ENCODE measurements at places on chromosomes 1 and 21. TPM values are rescaled to one million over a fixed set of nuclear protein-coding genes. Genes with fewer than 3 reads are reported as not detected.

GRCh38 chr1:24751833-24752232 lies 6.6 kb downstream of the CLIC4 start:
- DNase-seq = no peak

GRCh38 chr1:77797991-77798390 lies 18.5 kb downstream of the MIGA1 start:
- no peak for DNase-seq

The ERG gene
- 19.3 TPM for total RNA-seq

DNA sequence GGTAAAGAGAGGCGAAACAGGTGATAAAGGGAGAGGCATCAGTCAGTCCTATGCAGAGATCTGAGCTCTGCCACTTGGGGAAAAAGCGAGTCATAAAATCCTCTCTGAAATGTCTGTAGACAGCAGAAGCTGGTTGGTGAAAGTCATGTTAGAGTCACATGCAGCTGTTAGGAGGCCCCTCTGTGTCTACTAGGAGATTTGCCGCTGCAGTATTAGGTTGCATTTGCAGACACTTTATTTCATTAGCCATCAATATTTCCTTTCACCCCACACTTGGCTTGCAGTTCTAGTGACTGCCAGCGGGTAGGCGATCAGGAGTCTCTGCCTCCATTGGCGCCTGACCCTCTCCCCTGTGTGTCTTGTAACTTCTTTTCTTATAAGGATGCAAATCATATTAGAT lies 16.2 kb downstream of the ATP1A4 start:
- DNase-seq = no peak

GRCh38 chr1:45442272-45442671 lies 48.7 kb downstream of the TESK2 start:
- DNase-seq = no peak

The CLEC20A gene
- not detected for total RNA-seq

- no peak for DNase-seq
Measured at GRCh38 chr1:13935336-13935735, 235.3 kb downstream of the PRDM2 start.

DNA sequence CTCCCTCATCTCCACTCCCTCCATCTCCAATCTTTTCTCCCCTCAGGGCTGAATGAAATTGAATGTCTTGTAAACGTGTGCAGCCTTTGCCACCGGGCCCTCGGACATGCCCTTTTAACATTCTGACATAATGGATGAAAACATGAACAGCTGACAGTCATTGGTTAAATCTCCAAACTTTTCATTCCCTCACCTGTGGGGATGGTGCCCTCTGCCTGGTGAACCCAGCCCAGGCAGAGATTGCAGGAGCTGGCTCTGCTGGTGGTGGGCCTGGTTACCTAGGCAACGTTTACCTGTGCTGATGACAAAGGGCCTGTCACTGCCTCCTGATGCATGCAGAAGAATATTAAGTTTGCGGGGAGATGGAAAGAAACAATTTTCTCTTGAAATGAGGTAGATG lies 21.3 kb downstream of the ST6GALNAC3 start:
- no peak for DNase-seq

GRCh38 chr1:228362884-228363450 lies 43.7 kb downstream of the TRIM11 start:
- DNase-seq = no peak

The TNFRSF25 gene
- total RNA-seq = 10.8 TPM

GRCh38 chr21:36861595-36862323 lies 104.7 kb downstream of the HLCS start:
- no peak for DNase-seq

The KRTAP8-1 gene
- total RNA-seq = not detected

The ETV3 gene
- 16.8 TPM for total RNA-seq

The APP gene
- total RNA-seq = 356 TPM

GRCh38 chr1:41009466-41009865 lies 12.1 kb downstream of the SLFNL1 start:
- DNase-seq = no peak

DNA sequence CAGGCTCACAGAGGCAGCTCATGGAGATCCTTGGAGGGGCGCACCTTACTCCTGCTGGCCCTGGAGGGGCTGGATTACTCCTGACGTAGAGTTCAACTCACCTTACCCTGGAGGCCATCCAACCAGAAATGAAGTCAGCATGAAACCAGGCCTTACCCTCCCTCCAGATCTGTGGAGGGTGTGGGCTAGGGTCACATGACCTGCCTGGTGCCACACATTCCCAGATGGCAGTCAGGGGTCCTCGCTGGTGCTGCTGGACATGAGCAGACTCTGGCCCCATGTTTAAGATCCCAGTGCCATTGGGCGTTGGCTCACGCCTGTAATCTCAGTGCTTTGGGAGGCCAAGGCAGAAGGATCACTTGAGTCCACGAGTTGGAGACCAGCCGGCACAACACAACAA lies 4.5 kb downstream of the C21orf58 start:
- no peak for DNase-seq

DNA sequence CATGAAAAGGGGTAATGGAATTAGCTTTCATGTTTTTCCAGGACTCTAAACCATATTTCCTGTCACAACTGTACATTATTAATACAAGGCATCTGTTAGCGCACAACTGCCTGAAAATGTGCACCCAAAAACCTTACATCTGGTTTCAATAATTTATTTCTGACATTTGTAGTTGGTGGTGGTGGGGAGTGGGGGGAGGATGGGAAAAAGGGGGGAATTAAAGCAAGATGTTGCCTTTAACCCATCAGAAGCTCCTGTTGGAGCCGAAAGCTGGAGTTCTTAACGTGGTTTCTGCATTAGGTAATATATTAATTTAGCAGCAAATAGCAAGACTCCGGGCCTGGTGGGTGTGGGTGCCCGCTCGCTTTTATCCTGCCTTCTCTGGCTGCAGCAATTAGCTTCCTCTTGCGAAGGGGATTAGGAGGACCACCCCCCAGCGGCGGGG lies 36.9 kb upstream of the HHAT start:
- no peak for DNase-seq

GRCh38 chr1:30762152-30762929 lies 4.8 kb upstream of the LAPTM5 start:
- no peak for DNase-seq

GRCh38 chr1:3890389-3891328 lies 9.4 kb downstream of the C1orf174 start:
- no peak for DNase-seq

GRCh38 chr1:30273021-30273325 lies 450.4 kb downstream of the MATN1 start:
- DNase-seq = no peak

The DISP1 gene
- total RNA-seq = 6.4 TPM

The RRP15 gene
- 22.6 TPM for total RNA-seq

GRCh38 chr1:37926038-37926924 lies 20.6 kb downstream of the INPP5B start:
- DNase-seq = no peak

DNA sequence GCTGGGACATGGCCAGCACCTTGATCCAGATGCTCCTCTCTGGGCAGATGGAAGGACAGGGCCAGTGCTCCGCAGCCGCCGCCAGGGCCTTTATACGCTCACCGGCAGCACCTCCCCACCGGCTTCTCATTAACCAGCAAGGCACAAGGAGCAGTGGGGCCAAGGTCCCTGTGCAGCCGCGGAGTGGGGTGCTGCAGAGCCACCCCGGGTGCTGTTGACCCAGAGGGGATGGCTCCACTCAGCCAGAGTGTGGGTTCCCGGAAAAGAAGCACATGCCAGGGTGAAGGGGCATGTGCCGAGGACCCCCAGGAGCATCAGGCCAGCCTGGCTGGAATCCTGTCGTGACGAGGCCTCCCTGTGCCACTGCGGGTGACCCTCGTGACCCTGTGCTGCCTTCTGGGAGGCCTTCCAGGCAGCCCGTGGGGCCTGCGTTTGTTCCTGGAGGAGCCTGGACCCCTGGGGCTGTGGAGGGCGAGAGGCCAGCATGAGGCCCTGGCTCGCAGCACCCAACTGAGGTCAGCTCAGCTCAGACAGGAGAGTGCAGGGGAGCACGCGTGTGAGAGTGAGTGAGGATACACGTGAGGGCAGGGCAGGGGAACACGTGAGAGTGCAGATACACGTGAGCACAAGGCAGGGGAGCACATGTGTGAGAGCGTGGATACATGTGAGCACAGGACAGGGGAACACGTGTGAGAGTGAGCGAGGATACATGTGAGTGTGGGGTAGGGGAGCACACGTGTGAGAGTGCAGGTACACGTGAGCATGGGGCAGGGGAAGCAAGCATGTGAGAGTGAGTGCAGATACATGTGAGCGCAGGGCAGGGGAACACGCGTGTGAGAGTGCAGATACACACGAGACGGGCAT lies at the start of gene FTCD:
FTCD (minus strand) TSS at position 66 of the 864 bp plus-strand sequence; CDS start at position 10, 56 bp downstream.
- peak; percentile 22 for DNase-seq

- DNase-seq = no peak
Measured at GRCh38 chr1:55310505-55310971, 95.4 kb upstream of the USP24 start.

The ST6GALNAC5 gene
- total RNA-seq = 0.62 TPM

GRCh38 chr1:218837051-218837450 lies 336.6 kb upstream of the LYPLAL1 start:
- DNase-seq = no peak

GRCh38 chr1:214076708-214077065 lies 88.9 kb downstream of the PROX1 start:
- no peak for DNase-seq

- no peak for DNase-seq
Measured at GRCh38 chr1:198155253-198155652, 1.5 kb upstream of the NEK7 start.

- DNase-seq = no peak
Measured at GRCh38 chr1:207762622-207763021, 10.8 kb downstream of the CD46 start.

GRCh38 chr21:41825216-41825615 lies 53.9 kb downstream of the PRDM15 start:
- DNase-seq = no peak

The PIAS3 gene
- 13.3 TPM for total RNA-seq

GRCh38 chr1:64960731-64961130 lies 5.6 kb downstream of the JAK1 start:
- DNase-seq = no peak
